ENCODE measurements at places on chromosomes 2 and 18. TPM values are rescaled to one million over a fixed set of nuclear protein-coding genes. Genes with fewer than 3 reads are reported as not detected.

DNA sequence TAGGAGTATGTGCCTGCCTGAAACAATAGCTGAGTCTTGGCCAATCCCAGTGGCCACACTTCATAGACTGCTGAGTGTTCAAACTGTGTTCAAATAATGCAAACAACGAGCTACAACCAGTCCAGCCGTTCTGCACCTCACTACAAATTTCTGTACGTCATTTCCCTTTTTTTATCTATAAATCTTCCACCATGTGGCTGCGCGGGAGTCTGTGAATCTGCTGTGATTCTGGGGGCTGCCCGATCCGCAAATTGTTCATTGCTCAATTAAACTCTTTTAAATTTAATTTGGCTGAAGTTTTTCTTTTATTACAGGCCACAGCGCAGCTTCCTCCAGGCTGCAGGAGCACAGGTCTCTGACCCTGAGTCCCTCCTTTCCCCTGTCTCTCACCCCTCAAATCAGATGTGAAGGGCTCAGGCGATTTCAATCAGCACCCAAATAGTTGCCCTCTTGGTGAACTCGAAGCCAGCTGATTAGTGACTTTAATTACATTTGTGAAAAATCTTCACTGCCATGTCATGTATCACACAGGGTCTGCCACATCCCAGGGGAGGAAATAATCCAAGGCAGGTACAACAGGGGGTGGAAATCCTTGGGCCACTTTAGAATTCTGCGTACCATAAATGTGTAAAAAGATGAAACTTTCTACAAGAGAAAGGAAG lies 145.6 kb downstream of the NDUFA10 start:
- no peak for DNase-seq

RAB6C gene
- total RNA-seq, result 0.11 TPM

DTNA gene
- 152 TPM for total RNA-seq

GRCh38 chr18:76757335-76757734 lies 65.0 kb upstream of the ZNF236 start:
- DNase-seq, result no peak

DNA sequence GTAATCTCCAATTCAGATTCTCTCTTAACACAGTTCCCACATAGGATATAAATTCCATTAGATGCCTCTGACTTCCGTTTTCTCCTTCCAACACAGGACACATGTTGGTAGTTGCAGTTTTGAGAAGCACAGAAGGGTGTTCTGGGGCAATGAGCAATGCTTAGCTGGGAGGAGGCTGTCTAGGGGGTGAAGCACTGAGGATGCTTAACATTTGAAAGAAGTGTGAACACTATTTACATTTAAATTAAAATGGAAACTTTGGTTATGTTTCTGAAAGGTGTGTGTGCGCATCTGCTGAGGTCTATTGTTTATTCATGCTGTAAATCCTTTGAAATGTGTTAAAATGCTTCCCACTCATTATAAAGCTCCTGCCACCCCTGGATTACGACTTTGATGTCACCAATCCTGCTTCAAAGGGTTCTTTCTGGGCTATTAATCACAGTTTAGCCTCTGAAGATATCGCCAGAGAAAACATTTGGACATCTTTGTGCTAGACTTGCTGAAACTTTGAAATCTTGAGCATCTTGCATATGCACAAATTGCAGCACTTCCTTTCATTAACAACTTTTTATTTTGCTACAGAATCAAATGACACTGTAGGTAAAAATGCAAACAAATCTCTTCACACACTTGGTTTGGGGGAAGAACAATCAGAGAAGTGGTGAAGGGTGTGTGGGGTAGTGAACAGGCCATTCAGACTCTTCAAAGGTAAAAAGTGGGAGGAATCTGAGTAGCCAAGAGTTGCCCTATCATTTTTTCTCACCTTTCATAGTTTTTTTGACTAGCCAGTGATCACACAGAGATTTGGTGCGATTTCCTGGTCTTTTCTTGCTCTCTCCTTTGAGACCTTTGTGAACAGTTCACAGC lies 258.4 kb downstream of the MYO3B start:
- DNase-seq, result no peak

DNA sequence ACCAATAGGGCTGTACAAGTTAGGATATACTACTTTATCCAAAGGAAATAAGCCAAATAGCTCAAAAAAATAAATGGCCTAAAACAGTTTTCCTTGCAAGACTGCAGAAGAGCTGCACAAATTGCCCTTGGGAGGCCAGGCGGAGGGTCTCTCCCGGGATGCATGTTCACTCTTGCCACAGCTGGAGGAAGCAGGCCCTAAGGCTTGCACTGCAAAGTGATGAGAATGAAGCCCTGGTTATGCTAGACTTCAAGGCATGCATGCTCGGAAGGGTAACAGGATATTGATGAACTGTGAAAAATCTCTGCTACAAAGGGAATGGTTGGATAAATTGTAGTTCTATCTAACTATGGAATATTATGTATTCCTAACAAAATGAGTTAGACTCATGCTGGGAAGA lies 27.5 kb upstream of the LDLRAD4 start:
- no peak for DNase-seq
